ENCODE measurements at places on chromosomes 2 and 18.

DNA sequence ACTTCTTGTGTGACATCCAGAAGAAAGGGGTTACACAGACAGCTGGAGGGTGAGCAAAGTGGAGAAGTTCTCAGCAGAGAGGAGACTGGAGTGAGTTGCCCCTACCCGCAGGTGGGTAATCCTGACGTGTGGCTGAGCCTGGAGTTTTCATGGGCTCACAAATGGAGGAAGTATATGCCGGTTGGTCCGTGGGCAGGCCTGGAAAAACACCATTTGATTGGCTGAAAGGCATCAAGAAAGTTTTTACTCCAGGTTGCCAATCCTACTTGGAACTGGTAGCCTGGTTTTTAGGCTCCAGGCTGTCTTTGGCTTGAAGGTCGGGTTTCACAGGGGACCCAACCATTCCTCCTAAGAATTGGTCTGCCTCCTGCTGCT is 1177.4 kb upstream of the LRRTM1 start:
- DNase-seq = no peak

GRCh38 chr2:212547716-212548454 is 9.3 kb upstream of the ERBB4 start:
- DNase-seq = no peak

DNA sequence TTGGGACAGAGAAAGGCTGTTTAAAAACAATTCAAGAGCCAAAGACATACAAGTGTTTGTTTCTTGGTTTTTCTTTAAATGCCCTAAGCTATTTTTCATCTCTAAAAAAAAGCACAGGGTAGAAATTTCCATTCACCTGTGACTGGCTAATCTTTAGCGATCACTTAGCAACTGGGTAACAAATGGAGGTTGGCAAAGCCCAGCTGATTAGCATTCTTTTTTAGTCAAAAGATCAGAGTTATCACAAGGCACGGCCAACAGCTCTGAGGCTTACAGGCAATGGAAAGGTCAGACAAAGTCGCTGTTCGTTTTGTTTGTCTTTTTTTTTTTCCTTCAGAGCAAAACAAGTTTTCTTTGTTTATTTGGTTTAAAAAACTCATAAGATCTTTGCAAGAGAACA is 29.0 kb upstream of the TTR start:
- DNase-seq = no peak

DNA sequence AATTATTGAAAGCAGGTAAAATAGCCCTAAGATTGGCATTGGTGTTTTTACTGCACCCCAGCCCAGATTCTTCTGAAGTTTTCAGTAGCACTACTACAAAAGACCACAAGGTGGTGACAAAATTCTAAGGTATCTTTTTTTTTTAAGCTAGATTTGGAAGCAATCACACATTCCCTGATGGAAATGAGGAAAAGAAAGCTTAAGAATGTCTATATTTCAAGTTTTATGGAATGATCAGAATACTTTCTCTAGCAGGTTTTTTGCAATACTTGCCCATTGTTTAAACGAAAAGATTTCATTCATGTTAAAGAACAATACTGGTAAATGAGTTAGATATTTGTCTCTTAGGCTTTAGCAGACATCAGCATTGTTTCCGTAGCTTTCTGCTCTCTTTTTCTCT is 32.1 kb upstream of the ZNF638 start:
- no peak for DNase-seq

GRCh38 chr18:48059455-48060010 is 129.1 kb upstream of the SMAD2 start:
- no peak for DNase-seq

- no peak for DNase-seq
Observed at GRCh38 chr18:60639836-60640235, 267.3 kb upstream of the MC4R start.

- no peak for DNase-seq
Observed at GRCh38 chr2:9638532-9638931, 7.7 kb upstream of the YWHAQ start.

GRCh38 chr2:57539761-57540160 is 506.8 kb upstream of the VRK2 start:
- DNase-seq = no peak

GRCh38 chr2:53265544-53266299 is 501.9 kb upstream of the CHAC2 start:
- DNase-seq = no peak

- no peak for DNase-seq
Observed at GRCh38 chr2:21819454-21819853, 695.7 kb downstream of the TDRD15 start.
